ENCODE measurements at places on chromosomes 16 and 17.

GRCh38 chr16:22296225-22297113 is 740 bp upstream of the POLR3E start:
- no peak for DNase-seq

DNA sequence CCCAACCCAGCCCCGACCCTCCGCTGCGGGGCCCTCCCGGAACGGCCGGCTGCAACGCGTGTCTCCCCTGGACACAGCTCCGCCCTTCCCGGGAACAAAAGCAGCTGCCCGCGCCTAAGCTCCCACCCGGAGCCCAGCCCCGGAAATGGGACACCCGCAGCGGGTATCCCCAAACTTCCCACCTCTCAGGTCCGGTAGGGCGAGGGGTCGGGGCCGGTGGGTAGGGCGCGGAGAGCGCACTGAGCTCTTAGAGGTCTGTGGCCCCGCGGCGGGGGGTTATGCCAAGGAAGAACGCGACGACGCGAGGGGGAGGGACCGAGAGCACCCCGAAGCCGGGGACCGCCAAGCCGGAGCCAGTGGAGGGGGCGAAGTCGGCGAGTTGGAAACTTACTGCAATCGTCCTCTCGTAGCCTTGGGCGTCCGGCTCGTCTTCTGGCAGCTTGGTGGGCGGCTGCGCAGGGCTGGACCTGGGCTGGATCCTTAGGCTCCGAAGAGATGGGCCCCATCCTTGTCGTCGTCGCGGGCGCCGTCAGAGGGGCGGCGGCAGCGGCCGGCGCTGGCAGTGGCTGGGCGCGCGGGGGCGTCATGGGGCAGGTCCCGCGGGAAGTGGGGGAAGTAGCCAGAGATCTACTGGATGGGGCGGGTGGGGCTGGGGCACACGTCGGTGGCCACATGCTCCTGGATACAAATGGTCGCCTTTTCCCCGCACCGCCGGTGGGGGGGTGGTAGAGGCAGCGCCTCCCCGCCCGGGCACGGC is 6.9 kb downstream of the USP6 start:
- no peak for DNase-seq

DNA sequence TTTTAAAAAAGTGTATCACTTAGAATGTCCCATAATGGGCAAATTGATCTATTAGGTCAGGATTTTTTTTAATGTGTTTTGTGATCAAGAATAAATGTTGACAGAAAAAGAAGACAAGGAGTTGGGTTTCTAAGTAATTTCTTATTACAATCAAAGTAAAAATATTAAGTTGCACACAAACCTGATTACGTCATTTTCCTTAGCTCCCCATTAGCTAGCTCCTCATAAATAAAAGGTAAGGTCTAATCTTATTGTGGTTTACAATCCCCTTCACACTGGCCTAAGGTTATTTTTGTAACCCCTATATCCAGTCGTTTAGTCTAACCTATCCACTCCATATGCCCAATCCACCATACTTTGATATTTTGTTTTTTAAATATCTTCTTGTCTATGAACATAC is 7.6 kb downstream of the CA10 start:
- no peak for DNase-seq

DNA sequence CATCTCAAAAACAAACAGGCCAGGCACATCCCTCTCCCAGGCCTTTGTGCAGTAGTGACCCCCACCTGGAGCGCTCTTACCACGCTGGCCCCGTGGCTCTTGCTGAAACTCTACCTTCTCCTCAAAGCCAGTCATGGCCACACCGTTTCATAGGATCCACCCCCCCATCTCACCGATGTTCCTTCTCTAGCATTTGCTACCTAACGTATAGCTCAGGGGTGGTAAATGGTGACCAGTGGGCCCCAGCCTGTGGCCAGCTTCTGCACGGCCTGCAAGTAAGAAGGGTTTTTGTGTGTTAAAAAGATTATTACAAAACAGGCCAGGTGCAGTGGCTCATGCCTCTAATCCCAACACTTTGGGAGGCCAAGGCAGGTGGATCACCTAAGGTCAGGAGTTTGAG is 43.8 kb downstream of the RMI2 start:
- no peak for DNase-seq

GRCh38 chr16:73713778-73714495 is 582.7 kb upstream of the PSMD7 start:
- no peak for DNase-seq

DNA sequence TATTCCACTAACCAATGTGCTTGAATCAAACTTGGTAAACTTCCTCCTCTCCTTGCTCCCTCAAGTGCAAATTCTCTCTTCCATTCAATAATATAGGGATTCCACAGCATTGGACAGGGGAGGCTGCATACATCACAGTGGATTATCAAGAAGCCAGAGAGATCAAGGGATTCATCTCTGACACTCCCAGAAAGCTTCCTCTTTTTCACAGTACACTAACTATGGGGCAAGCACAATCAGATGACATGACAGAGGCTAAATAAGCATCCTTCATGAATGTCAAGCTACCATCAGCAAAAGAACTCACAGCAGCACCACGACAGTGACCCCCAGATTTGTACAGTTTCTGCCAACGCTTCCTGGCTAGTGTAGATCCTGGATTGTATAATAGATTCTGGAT is 178.4 kb upstream of the C17orf78 start:
- no peak for DNase-seq

DNA sequence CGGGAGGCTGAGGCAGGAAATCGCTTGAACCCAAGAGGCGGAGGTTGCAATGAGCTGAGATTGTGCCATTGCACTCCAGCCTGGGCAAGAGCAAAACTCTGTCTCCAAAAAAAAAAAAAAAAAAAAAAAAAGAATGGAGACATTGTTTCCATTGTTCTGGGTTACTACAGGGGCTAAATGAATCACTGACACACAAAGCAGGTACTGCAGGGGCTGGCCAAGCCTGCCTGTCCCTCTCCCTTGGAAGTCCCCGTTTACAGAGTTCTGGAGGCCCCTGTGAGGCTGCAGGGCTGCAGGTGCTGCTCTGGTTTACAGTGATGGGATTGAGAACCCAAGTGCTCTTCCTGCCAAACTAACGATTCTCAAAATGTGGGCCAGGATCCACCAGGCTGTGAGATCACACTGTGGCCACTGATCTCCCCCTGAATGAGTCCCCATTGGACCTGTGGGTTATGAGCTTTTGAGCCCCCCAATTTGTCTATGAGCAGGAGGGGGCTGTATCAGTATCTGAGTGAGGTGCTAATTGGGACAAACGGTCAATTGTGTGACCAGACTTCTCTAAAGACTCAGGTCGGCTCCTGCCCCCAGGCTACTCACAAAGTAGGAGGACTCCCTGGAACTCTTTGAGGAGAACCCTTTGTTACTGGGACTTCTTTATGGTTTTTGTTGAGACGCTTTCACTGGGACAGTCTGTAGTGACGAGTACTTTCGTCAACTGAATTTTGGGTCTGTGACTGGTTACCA is 39.0 kb downstream of the DNAH17 start:
- DNase-seq: no peak

- DNase-seq: no peak
Observed at GRCh38 chr16:85808926-85809325, 9.4 kb downstream of the COX4I1 start.

- no peak for DNase-seq
Observed at GRCh38 chr16:3187798-3188674, at the start of gene OR1F1. TSS of gene OR1F1 (plus strand) at chr16:3188204.

- DNase-seq: no peak
Observed at GRCh38 chr17:74089869-74090464, 113.5 kb upstream of the RPL38 start.

GRCh38 chr16:9047689-9048301 is 43.6 kb upstream of the HAPSTR1 start:
- no peak for DNase-seq

DNA sequence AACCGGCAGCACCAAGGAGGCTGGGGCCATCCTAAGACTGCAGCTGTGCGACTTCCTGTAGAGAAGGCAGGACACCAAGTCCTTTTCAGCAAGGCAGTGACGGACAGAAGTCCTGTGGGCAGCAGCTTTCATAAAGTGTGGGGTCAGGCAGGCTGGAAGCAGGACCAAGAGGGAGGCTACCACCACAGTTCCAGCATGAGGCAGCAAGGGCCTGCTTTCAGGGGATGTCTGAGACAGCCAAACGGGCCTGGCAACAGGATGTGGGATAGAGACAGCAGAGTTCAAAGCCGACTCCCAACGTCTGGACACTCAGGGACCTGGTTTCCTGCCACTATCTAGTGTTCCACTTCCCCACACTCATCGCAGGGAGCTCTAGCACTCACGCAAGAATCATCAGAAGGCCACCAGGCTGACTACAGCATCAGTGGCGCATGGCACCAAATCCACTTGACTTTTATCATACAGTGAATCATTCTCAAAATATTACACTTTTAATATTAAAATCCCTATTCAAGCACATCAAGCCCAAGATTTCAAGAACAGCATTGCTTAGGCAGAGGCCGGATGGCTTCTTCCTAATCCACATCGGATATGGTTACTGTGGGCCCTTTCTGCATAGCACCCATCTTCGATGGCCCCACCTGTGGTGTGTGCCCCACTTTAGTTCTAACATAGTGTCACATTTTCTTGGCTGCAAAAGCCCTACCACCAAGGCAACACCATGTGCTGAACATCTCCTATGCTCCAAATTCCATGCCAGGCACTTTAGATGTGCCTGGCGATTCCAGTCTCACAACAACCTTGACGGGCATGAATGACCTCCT is 5.2 kb downstream of the USP7 start:
- no peak for DNase-seq

DNA sequence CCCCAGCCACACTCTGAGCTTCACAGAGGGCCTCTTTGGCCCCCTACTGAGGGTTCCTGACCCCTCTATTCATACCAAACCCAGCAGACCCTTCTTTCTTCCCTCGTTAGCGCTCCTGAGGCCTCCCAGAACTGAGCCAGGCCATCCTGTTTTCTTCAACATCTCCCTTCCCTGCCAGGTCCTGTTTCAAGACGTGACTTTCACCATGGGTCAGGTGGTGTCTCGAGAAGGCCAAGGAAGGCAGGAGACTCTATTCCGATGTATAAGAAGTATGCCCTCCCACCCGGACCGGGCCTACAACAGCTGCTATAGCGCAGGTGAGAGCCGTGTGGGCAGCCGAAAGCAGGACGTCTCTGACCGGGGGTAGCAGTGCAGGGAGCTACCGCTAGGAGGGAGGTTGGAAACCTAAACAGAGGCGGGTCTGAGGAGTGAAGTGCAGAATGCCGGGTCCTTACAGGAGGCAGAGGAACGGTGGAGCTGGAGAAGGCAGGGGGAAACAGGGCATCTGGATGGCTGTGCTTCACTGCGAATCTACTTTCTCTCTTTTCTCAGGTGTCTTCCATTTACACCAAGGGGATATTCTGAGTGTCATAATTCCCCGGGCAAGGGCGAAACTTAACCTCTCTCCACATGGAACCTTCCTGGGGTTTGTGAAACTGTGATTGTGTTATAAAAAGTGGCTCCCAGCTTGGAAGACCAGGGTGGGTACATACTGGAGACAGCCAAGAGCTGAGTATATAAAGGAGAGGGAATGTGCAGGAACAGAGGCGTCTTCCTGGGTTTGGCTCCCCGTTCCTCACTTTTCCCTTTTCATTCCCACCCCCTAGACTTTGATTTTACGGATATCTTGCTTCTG is 1.3 kb upstream of the SENP3 start:
- no peak for DNase-seq

Measured in renal cortex interstitium (tissue), 15 donors.